Ovary (tissue), 10 donors: ENCODE measurements at places on chromosomes 2 and 18. TPM values are rescaled to one million over a fixed set of nuclear protein-coding genes. Genes with fewer than 3 reads are reported as not detected.

DNA sequence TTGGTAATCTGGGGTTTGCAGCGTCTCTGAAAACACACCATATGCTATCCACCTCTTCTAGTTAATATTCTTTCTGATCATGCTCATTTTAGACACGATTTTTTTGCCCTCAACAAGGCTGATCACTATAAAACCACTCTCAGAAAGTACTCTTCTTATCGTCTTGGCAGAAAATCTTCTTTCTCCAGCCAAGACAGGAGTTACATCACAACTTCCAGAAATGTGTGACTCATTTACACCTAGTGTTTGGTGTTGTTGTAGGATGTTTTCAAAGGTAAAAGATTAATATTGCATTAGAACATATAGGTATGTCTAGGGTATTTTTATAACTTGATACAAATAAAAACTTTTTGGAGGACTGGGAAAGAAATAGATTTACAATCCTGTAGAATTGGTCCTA, 138.5 kb upstream of the NETO1 start:
- no peak overlapping the region for H3K4me3 ChIP-seq
- no peaks in the 10 kb centered on the region for H3K36me3 ChIP-seq
- H3K27me3 ChIP-seq, result no peaks in the 10 kb centered on the region
- H3K27ac ChIP-seq, result no peak overlapping the region
- no peaks in the 10 kb centered on the region for H3K4me1 ChIP-seq

- H3K4me1 ChIP-seq, result peaks cover 3% of the 10 kb centered on the region
- no peaks in the 10 kb centered on the region for H3K27me3 ChIP-seq
- no peak overlapping the region for H3K4me3 ChIP-seq
- H3K36me3 ChIP-seq, result no peaks in the 10 kb centered on the region
- no peak for DNase-seq
Measured at GRCh38 chr2:135948642-135949355, 36.6 kb downstream of the DARS1 start.

DNA sequence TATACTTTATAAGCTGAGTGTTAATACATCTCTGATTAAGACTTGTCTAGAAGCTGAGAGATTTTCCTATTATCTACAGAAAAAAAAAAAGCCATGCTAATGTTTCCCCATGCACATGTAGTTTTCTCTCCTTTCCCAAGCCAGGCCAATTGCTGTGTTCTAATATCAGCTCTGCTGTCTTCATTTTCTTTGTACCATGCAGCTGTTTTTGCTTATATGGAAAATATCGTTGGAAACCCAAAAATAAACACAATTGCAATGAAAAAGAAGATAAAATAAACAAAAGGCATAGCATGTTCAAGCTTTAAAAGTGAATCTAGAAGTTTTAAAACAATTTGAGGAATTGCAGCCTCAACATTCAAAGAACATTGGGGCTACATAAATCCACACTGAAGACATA, 817.4 kb upstream of the ACVR2A start:
- H3K4me1 ChIP-seq, result no peaks in the 10 kb centered on the region
- H3K27me3 ChIP-seq, result no peaks in the 10 kb centered on the region
- H3K27ac ChIP-seq, result no peak overlapping the region
- no peak for DNase-seq

Gene CLEC4F
- polyA plus RNA-seq, result 1.3 TPM

GRCh38 chr2:230075988-230076631, 7.4 kb upstream of the SLC16A14 start:
- no peaks in the 10 kb centered on the region for H3K36me3 ChIP-seq
- H3K4me1 ChIP-seq, result peaks cover 7% of the 10 kb centered on the region
- DNase-seq, result no peak
- no peak overlapping the region for H3K27ac ChIP-seq
